ENCODE measurements at places on chromosomes 2 and 18. TPM values are rescaled to one million over a fixed set of nuclear protein-coding genes. Genes with fewer than 3 reads are reported as not detected.

GRCh38 chr18:61824733-61825363 is 68.0 kb downstream of the RNF152 start:
- no peak overlapping the region for H3K4me3 ChIP-seq
- H3K36me3 ChIP-seq = no peaks in the 10 kb centered on the region
- no peaks in the 10 kb centered on the region for H3K27me3 ChIP-seq
- no peak overlapping the region for H3K27ac ChIP-seq
- H3K4me1 ChIP-seq = peaks cover 3% of the 10 kb centered on the region

GRCh38 chr2:23346029-23346428 is 39.0 kb upstream of the KLHL29 start:
- H3K4me1 ChIP-seq = peaks cover under 1% of the 10 kb centered on the region
- DNase-seq = no peak
- H3K27ac ChIP-seq = no peak overlapping the region
- H3K27me3 ChIP-seq = peaks cover 2% of the 10 kb centered on the region
- no peak overlapping the region for H3K4me3 ChIP-seq

PTMA gene
- total RNA-seq = 781 TPM

ALPP gene
- total RNA-seq = not detected

- peak overlapping the region; percentile 64 for H3K27ac ChIP-seq
- no peaks in the 10 kb centered on the region for H3K27me3 ChIP-seq
- peaks cover 37% of the 10 kb centered on the region for H3K4me1 ChIP-seq
- no peaks in the 10 kb centered on the region for H3K36me3 ChIP-seq
- DNase-seq = peak; percentile 72
These were observed 68.4 kb upstream of the PPP1CB start for GRCh38 chr2:28683100-28683706.

DNA sequence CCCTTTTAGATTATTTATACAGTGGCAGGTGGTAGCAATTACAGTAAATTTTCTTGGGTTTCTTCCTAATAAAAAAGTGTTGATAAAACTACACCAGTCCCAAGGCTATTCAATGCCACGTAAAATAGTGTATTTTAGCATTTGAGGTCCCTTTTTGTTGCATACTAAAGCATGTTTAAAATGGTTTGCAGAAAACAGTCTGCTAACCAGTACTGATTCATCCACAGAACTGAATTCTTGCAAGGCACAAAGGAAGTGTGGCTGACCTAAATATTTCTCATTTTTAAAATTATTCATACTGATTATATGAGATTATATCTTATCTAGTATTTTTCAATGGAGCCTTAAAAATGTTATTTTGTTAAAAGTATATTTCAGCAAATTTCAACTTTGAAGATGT is 98.1 kb downstream of the SMAD2 start:
- H3K27me3 ChIP-seq = no peaks in the 10 kb centered on the region
- no peak overlapping the region for H3K27ac ChIP-seq
- peaks cover 17% of the 10 kb centered on the region for H3K36me3 ChIP-seq
- H3K4me3 ChIP-seq = no peak overlapping the region

RAD51AP2 gene
- not detected for total RNA-seq

- no peaks in the 10 kb centered on the region for H3K27me3 ChIP-seq
- peaks cover 35% of the 10 kb centered on the region for H3K36me3 ChIP-seq
- no peak for DNase-seq
- H3K4me1 ChIP-seq = no peaks in the 10 kb centered on the region
- no peak overlapping the region for H3K4me3 ChIP-seq
These were observed 62.9 kb downstream of the FEZ2 start for GRCh38 chr2:36535099-36535498.

DNA sequence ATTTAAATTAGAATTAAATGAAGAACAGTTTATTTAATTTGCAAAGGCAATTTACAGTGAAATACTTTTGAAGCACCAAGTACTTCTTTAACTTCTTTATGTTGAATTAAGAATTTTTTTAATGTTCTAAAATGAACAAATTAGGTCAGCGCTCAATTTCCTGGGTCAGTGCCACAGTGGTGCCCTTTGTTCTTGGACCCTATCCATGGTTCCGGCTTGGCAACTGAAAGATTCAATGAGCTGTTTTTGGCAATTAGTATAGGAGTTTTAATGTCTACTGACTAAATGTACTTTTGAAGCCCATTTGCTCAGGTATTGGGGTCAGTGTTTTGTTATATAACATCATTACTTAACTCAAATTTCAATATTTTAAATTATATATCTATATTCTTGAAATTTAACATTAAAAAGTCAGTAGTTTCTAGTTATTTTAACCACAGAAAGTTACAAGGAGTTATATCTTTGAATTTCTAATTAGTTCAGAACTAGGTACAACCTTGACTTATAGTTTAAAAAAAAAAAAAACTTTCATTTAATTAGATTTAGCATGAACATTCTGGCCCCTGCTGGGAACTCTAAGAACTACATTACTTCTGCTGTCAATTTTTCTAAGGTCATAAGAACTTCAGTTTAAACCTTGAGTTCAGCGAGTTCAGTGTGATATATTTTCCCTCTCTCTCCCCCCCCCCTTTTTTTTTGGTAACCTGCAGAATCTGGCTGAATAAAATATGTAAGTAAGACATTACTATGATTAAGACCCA is 7.6 kb upstream of the MSTN start:
- peaks cover 6% of the 10 kb centered on the region for H3K4me1 ChIP-seq
- no peaks in the 10 kb centered on the region for H3K27me3 ChIP-seq
- H3K36me3 ChIP-seq = no peaks in the 10 kb centered on the region
- no peak for DNase-seq
- no peak overlapping the region for H3K27ac ChIP-seq

DNA sequence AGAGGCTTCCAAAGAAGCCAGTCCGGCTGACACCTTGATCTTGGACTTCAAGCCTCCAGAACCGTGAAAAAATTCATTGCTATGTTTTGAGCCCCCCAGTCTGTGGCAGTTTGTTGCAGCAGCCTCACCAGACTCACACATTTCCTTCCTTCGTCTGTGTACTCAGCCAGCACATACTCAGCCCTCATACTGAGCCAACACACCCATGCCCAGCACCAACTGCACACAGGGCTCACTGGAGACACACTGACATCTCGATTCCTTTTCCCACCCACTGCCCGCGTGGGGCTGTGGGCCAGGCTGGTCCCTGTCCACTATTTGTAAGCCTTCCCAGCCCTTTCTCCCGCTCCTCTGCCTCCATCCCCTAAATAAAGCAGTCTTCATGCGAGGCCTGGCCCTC is 24.1 kb upstream of the NMUR1 start:
- peak overlapping the region; percentile 45 for H3K27ac ChIP-seq
- H3K27me3 ChIP-seq = no peaks in the 10 kb centered on the region
- H3K4me1 ChIP-seq = peaks cover 20% of the 10 kb centered on the region
- no peaks in the 10 kb centered on the region for H3K36me3 ChIP-seq

DNA sequence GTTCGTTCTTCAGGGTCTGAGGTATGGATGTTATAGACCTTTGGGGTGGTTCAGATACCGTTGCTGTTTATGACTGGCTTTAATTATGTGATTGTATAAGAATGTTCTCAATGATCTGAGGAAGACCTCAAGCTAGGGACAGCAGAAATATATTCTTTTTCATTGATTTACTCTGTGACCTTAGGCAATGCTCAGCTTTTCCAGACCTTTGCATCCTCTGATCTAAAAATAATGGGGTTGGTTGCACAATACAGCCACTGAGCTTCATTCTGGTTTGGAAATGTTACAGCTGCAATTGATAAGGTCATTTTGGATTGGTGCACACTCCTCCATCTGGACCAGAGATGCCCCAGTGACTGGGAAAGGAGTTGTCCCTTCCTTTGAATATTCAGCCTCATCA is 17.2 kb upstream of the CABYR start:
- H3K4me3 ChIP-seq = no peak overlapping the region
- H3K27me3 ChIP-seq = no peaks in the 10 kb centered on the region
- H3K4me1 ChIP-seq = peaks cover 10% of the 10 kb centered on the region
- no peak for DNase-seq

GRCh38 chr2:190986221-190986953 is 27.6 kb downstream of the STAT1 start:
- H3K36me3 ChIP-seq = peaks cover 100% of the 10 kb centered on the region
- H3K27me3 ChIP-seq = no peaks in the 10 kb centered on the region
- no peaks in the 10 kb centered on the region for H3K4me1 ChIP-seq
- no peak for DNase-seq

- H3K36me3 ChIP-seq = peaks cover 4% of the 10 kb centered on the region
- H3K27me3 ChIP-seq = no peaks in the 10 kb centered on the region
- H3K4me3 ChIP-seq = peak overlapping the region; percentile 7
- peak overlapping the region; percentile 80 for H3K27ac ChIP-seq
- DNase-seq = no peak
These were observed 54.2 kb downstream of the DTNB start for GRCh38 chr2:25619185-25619584.

DNA sequence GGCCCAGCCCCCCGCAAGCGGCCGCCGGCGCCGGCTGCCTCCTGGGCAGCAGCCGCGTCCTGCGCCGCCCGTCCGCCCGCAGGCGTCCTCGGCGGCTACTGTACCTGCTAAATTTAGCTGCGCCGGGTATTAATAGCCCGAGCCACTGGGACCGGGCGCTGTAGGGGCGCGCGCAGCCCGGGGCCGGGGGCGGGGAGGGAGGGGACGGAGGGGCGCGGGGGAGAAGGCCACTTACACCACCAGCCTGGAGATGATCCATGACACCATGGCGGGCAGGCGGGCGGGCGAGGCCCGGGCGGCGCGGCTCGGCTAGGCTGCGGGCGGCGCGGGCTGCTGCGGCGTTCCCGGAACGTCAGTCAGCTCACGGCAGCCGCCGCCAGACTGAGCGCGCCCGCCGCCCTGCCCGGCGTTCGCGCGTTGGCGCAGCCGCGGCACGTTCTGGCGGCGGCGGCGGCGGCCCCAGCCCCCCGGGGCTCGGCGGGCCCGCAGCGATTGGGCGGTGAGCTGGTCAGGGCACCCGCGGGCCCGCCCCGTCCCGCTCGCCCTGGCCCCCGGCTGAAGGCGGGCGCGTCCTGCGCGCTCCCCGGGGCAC is at the start of gene REEP1:
REEP1 (minus strand) TSS at position 383 of the 592 bp plus-strand sequence; CDS start at position 267, 116 bp downstream.
- peaks cover 62% of the 10 kb centered on the region for H3K27me3 ChIP-seq
- peaks cover 18% of the 10 kb centered on the region for H3K4me1 ChIP-seq
- peak within 1 kb of the TSS; percentile 71 for H3K4me3 ChIP-seq

- DNase-seq = no peak
- H3K4me1 ChIP-seq = peaks cover 12% of the 10 kb centered on the region
- H3K27me3 ChIP-seq = no peaks in the 10 kb centered on the region
These were observed 182.0 kb upstream of the TRIB2 start for GRCh38 chr2:12534646-12535263.

WDR12 gene
- total RNA-seq = 18.2 TPM

- DNase-seq = no peak
- no peak overlapping the region for H3K4me3 ChIP-seq
- H3K27ac ChIP-seq = no peak overlapping the region
- no peaks in the 10 kb centered on the region for H3K4me1 ChIP-seq
- no peaks in the 10 kb centered on the region for H3K36me3 ChIP-seq
These were observed 638.0 kb downstream of the NYAP2 start for GRCh38 chr2:226037526-226037925.

CPS1 gene
- total RNA-seq = 6.8 TPM

ANKRD62 gene
- total RNA-seq = 0.16 TPM

DNA sequence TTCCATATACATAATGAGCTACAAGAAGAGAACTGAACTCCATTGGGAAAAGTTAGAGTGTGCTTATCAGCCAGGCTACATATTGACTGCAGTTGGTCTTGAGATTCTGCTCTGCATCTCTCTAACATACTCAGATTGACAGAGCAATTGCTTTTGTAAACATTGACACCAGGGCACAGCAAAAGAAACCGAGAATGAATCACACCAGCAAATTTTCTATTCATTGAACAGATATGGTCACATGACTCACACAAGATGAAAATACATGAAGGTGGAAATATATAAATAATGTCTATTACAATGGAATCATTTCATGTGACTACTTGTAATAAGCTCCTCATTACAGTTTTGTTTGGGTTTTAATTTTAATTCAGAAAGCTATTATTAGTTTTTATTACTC is 691.9 kb upstream of the TMEFF2 start:
- no peaks in the 10 kb centered on the region for H3K36me3 ChIP-seq
- no peak overlapping the region for H3K4me3 ChIP-seq
- H3K4me1 ChIP-seq = no peaks in the 10 kb centered on the region
- H3K27ac ChIP-seq = no peak overlapping the region
- peaks cover 4% of the 10 kb centered on the region for H3K27me3 ChIP-seq

DNA sequence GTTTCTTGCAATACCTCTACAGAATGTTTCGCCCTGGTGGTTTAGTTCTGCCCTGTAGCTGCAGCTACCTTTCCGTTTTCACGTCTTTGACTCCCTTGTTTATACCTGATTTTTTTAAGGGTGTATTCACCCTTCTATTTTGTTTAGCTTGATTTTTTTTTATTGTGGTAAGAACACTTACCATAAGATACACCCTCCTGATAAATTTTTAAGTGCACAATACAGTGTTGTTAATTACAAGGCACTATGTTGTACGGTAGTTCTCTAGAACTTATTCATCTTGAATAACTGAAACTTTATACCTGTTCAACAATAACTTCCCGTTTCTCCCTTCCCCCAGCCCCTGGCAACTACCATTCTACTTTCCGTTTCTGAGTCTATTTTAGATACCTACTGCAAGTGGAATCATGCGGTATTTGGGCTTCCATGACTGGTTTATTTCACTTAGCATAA is 48.9 kb upstream of the NABP1 start:
- H3K4me1 ChIP-seq = peaks cover 7% of the 10 kb centered on the region
- H3K4me3 ChIP-seq = no peak overlapping the region
- no peak overlapping the region for H3K27ac ChIP-seq
- no peaks in the 10 kb centered on the region for H3K27me3 ChIP-seq

DNA sequence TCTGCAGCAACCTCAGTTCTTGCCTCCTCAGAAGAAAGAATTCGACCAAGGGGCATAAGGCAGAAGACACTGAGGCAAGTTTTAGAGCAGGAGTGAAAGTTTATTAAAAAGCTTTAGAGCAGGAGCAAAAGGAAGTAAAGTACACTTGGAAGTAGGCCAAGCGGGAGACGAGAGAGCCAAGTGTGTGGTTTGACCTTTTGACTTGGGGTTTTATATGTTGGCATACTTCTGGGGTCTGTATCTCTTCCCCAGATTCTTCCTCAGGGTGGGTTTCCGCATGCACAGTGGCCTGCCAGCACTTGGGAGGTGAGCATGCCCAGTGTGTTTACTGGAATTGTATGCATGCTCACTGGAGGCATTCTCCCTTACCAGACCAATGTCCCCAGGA is 59.3 kb upstream of the ANKRD44 start:
- H3K27ac ChIP-seq = no peak overlapping the region
- no peaks in the 10 kb centered on the region for H3K27me3 ChIP-seq
- no peak for DNase-seq
- H3K4me3 ChIP-seq = no peak overlapping the region

DNA sequence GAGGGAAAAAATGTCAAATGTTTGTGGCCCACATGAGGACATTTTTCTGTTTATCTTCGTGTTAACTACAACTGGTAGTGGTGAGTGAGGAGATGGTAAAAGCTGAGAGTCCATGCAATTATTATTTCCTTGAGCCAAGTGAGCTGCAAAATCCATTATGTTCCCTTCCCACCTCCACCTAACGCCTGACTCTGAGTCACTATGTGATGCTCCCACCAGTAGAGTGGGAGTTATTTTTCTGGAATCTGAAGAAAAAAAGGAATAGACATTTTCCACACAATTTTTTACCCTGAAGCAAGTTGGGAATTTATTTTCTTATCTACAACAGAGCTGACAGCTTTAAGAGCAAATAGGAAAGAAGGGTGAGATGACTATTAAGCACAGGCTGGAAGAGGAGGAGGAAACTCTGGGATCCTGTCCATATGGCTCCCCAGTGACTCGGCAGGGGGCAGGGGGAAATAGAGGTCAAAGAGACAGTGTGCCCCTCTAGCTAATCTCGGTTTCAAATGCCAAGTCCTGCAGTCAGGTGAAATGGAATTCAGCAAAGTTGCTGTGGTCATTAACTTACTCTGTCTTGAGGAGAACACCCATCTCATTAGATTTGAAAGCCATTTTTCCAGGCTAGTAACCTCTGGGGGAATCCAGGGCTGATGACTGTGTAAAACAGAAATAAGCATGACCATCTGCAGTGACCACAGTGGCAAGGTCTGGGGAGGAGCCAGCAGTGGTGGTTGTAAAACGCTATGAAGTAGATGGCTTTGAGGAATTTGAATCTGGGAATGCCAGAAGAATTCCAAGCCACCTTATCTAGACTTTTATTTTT is 463.9 kb downstream of the STK39 start:
- H3K27ac ChIP-seq = no peak overlapping the region
- H3K4me3 ChIP-seq = no peak overlapping the region
- H3K27me3 ChIP-seq = no peaks in the 10 kb centered on the region

All from suprapubic skin (tissue), 4 donors.